ENCODE measurements at places on chromosomes 5 and 9. TPM values are rescaled to one million over a fixed set of nuclear protein-coding genes. Genes with fewer than 3 reads are reported as not detected.

The RGP1 gene
- 15.7 TPM for total RNA-seq

The CDO1 gene
- not detected for total RNA-seq

The PDE6A gene
- total RNA-seq = 0.25 TPM

The HAVCR1 gene
- total RNA-seq = 42.6 TPM

The C7 gene
- not detected for total RNA-seq
